Forelimb muscle (tissue), 1 donor: ENCODE measurements at places on chromosomes 2 and 18.

DNA sequence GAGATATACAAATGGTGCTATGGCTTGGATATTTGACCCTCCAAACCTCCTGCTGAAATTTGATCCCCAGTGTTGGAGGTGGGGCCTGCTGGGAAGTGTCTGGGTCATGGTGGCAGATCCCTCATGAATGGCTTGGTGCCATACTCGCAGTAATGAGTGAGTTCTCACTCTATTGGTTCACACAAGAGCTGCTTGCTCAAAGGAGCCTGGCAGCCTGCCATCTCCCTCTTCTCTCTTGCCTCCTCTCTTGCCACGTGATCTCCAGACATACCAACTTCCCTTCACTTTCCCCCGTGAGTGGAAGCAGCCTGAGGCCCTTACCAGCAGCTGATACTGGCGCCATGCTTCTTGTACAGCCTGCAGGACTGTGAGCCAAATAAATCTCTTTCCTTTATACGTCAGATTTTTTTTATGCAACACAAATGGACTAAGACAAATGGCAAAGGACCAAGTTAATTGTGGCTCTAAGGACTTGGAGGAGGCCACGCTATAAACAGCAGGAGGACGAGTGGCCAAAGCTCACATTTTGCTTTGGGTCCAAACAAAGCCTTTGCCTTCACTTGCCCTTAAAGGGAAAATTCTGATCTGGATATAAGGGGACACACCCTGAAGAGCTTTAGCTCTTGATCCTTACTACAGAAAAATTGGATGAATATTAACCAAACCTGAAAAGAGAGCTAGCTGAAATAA lies 214.7 kb downstream of the SS18 start:
- no peak for DNase-seq

DNA sequence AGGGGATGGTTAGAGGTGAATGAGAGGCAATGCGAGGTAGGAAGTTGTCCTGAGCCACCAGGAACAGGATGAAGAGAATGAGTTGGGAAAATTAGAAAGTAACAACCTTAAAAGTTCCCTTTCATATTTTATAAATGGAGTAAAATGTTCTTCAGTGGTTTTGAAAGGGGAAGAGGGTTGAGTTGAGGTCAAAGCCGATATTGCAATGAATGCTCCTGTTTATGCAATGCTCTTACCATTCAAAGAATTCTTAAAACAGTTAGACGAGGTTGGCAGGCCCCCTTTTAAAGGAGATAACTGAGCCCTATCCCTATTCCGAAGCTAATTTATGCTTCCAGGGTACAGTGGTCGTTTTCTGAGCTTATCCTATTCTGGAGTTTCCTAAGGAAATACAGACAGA lies 2110.3 kb upstream of the CELF4 start:
- no peak for DNase-seq

DNA sequence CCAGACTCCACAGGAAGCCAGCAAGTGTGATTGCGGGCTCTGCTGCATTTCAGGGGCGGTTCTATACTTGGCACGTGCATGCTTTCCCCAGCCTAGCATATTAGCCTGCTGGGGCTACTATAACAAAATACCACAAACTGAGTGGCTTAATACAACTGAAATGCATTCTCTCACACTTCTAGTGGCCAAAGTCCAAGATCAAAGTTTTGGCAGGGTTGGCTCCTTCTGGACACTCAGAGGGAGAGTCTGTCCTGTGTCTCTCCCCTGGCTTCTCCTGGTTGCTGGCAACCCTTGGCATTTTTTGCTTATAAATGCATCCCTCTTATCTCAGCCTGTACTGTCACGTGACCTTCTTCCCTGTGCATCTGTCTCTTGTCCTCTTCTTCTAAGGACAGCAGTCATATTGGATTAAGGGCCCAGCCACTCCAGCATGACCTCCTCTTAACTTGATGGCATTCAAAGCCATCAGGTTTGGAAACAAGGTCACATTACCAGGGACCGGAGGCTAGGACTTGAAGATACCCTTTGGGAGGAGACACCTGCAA lies 138.7 kb downstream of the RNF152 start:
- DNase-seq: no peak

DNA sequence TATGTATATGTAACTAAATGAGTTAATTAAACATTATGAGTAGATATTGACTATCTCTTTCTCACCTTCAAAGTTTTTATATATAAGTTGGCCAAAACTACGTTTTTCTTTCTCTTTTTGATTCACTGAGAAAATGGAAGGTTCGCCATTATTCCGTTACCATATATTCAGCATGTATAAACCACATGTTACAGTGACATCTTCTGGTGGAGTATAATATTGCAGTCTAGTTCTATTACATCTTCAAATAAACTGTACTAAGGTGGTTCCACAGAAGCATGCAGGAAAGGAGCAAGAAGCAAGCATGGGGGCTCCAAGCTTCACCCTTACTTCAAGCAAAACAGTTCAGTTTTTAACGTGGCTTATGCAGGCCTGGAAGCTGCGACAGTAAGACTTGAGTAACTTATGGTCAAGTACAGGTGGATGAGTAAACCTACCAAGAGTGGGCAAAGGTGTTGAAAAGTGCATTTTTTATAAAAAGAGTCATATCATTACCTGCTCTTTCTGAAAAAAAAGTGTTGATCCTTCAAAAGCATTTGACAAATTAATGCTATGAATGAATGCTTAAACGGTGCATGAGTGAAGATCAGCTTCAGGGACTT lies 129.8 kb upstream of the RAB6C start:
- peak; percentile 68 for DNase-seq

DNA sequence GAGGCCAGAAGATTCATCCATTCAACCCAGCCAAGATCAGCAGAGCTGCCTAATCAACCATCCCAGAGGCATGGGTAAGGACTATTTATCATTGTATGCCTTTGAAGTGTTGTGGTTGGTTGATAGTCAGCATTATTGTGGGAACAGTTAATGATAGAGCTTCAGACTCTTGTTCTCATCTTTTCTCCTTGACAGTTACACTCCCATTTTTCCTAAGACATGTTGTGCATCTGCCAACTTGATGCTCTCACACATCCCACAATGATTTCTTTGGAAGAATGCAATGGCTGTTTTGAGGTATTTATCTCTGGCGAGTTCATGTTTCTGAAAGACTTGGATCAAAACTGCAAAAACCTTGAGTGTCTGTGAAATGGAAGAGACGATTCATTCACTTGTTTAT lies 55.4 kb downstream of the FASTKD2 start:
- DNase-seq: peak; percentile 43

- DNase-seq: no peak
Measured at GRCh38 chr2:151363709-151364108, 6.3 kb downstream of the TNFAIP6 start.

GRCh38 chr2:97714084-97714949 lies 941 bp downstream of the ZAP70 start:
- no peak for DNase-seq

GRCh38 chr2:159792599-159792998 lies 5.4 kb downstream of the CD302 start:
- DNase-seq: no peak

DNA sequence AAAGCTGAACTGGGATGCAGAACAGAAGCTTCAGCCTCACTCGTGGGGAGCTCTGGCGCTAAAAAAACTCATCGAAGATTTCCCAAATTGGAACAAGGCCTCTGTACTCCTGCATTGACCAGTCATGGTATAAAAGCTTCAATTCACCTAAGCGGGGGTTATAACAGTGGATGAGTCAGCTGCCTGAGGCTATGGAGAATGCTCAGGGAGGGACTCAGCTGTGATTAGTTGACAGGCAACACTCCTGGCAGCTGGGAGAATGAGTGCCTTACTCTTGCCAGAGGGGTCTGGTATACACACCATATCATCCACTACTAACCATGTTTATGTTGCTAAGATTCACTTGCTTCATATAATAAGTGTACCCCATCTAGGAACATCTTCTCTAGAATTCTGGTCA lies 350.6 kb upstream of the VRK2 start:
- DNase-seq: no peak

DNA sequence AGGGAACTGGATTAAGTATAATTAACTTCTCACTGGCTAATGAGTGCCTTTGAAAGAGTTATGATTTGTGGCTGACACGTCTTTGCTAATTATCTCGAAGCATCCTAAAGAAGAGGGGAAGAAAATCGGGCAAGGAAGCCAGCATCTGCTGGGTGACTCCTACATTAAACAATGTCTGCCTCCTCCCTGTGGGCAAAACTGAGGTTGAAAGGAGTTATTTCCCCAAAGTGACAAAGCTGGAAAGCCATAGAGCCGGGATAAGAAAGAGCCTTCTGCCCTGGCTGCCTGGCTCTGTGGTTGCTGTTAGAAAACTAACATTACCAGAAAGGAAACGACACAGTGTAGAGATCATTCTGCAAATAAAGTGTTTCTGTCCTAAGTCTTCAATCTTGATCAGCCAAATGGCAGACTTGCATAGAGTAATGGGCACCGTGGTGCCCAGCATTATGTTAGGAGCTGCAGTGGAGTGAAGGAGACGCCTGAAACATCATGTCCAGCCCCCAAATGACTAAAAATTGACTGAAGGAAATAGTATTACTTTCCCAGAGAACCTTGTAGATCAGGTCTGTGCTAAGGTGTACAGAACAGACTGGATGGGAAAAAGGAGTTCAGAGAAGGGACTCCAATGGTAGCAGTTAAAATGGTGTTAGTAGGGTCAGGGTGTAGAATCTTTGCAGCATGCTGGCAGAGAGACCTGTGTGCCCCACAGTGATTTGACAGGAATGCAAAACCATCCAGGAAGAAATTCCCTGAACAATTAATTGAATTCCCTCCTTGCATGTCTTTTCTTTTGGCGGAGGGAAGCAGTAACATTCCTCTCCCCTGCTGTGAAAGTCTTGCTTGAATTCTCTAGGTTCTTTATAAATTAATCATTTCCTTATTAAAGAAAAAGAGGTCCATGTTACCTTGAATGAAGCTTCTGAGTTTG lies 44.4 kb downstream of the ALPK2 start:
- no peak for DNase-seq

DNA sequence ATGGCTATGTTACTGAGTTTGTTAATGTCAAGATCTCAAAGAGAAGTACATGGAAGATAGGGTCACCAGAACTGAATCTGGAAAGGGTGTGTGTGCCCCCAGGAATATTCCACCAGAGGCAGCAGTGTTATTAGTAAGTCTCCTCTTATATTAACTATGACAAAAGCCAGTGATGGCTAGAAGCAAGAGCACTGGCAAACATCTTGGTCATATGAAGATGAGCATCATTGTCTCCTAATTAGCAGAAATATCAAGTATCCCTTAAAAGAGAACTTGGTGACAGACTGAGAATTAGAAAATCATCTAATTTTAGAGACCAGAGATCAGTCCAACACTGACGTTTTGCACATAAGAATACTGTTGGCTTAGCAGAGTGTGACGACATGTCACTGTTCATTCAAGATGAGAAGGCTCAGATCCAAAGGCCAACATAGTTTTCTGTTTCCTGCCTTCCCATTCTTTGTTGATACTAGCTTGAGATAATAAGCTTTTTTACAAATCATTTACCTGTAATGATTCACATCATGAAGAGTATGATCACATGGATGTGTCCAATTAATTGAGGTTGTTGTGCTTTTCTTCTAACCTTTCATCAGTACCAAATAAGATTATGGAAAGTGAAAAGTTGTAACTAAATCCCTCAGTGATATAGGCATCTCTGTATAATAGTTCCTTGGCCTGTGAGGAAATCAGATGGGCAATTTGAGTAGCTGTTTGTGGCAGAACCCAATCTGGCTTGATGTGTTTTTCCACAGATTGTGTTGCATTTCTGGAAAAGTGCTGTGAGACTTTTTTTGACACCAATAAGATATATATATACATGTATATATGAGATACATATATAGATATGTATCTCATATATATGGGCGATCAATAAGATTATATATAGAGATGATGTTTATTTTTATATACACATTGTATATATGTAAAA lies 44.5 kb downstream of the MAPRE2 start:
- no peak for DNase-seq

GRCh38 chr2:71067567-71068217 lies 756 bp upstream of the NAGK start:
- DNase-seq: no peak

GRCh38 chr2:45370369-45370768 lies 240.7 kb downstream of the SRBD1 start:
- no peak for DNase-seq

GRCh38 chr18:61308795-61309393 lies 24.3 kb upstream of the CDH20 start:
- DNase-seq: no peak

DNA sequence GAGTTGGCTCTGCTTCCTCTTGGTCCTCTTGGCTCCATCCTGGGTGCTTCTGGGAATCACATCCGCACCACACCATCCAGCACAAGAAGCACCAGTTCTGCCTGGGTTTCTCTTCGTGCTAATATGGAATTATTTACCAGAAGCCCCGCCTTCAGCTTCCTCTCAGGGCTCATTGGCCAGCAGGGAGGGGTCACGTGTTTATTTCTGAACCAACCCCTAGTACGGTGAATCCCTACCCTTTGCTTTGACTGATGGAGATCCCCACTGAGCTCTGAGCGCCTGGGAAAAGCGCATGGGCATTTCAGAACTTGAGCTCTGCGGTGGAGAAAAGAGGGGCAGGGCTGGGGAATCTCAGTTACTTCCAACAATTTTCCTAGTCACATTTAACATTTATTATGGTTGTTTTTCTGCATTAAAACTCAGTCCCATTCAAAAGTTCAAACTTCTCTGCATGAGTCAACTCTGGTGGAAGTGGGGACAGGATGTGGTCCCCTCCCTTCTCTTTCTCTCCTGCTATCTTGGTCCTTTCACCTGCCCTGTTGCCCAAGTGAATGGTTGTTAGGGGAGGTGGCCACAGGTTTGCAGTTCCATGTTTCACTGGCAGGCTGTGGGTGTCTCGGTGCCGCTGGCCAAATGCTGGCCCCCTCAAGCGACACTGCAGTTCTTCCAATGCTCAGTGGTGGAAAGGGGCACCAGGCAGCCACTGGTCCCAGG lies 76.4 kb upstream of the TTC39C start:
- DNase-seq: no peak

- no peak for DNase-seq
Measured at GRCh38 chr18:13447621-13448334, 229.2 kb downstream of the LDLRAD4 start.

- DNase-seq: no peak
Measured at GRCh38 chr2:25338401-25338800, 3.3 kb downstream of the DNMT3A start.

GRCh38 chr18:62485684-62486083 lies 37.1 kb upstream of the ZCCHC2 start:
- DNase-seq: no peak
